ENCODE measurements at places on chromosomes 12 and 14.

- no peak for DNase-seq
These were observed 28.4 kb downstream of the AREL1 start for GRCh38 chr14:74684434-74684833.

- no peak for DNase-seq
These were observed 17.3 kb downstream of the EPYC start for GRCh38 chr12:90987520-90987919.

GRCh38 chr14:89129570-89129969, 287.5 kb downstream of the FOXN3 start:
- DNase-seq: no peak

DNA sequence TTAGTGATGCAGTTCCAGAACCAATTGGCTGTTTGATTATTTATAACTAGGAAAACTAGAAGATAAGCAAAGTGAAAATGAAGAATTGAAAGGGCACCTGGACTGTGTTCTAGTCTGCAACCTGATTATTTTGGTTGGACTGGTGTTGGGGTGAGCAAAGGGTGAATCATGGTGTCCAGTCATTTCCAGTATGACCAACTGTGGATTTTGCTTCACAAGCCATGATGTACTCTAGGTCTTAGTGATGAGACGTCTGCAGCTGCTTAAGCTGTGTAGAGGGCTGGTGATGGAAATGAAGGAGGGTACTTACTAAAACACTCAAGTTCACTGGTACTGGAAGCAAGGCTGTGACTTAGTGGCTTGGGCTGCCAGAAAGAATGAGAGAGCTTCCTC, 193.2 kb upstream of the FRMD6 start:
- DNase-seq: no peak

- no peak for DNase-seq
These were observed 18.5 kb downstream of the BHLHE41 start for GRCh38 chr12:26106347-26106746.

GRCh38 chr14:23478109-23478759, 8.7 kb downstream of the NGDN start:
- peak; percentile 79 for DNase-seq

DNA sequence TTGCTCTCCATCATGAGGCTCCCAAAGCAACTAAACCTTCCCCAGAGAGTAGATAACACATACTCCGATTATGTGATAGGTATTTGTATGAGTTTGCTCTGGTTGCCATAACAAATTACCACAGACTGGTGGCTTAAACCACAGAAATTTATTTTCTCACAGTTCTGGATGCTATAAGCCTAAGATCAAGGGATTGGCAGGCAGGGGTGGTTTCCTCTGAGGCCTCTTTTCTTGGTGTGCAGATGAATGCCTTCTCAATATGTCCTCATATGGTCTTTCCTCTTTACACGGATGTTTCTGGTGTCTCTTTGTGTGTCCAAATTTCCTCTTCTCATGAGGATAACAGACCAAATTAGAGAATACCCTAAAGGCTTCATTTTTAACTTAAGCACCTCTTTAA, 285.8 kb upstream of the GRIP1 start:
- peak; percentile 72 for DNase-seq

DNA sequence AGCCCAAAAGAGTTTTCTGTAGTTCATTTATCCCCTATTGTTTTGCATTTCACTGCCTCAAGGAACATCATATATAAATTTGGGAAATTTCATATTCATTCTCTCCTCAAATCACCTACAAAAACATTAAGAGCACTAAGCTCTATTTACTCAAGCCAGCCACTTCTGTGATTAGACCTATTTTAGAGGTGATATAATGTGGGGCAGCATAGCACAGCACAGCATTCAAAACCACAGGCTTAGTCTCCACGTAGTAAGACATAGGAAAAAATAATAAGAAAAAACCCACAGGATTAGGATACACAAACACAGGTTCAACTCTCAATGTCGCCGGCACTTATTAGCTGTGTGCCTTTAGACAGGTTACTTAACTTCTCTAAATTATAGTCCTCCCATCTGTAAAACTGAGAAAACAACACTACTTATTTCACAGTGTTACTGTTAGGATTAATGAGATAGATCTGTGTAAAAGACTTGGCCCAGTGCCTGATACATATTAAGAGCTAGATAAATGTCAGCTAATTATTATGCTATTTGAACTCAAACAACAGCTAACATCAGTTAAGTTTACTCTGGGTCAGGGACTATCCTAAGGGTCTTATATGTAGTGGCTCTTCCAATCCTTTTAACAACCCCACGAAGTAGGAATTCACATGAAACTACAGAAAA, 20.3 kb downstream of the DCAF5 start:
- no peak for DNase-seq

DNA sequence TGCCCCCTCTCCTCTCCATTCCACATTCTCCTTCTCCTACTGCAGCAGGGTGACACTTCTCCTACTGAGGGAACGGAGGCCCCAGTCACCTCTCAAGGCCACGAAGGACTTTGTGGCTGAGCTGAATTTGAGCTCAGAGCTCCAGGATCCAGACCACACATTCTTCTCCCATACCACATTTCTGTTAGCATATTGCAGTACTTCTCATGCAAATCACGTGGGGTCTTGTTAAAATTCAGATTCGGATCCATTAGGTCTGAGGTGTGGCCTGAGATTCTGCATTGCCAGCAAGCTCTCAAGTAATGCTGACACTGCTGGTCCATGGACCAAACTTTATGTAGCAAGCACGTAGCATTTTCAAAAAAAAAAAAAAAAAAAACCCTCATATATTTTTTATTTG, 9.6 kb upstream of the IFI27L2 start:
- no peak for DNase-seq

- DNase-seq: no peak
These were observed 32.5 kb downstream of the ATF7 start for GRCh38 chr12:53593707-53594106.

DNA sequence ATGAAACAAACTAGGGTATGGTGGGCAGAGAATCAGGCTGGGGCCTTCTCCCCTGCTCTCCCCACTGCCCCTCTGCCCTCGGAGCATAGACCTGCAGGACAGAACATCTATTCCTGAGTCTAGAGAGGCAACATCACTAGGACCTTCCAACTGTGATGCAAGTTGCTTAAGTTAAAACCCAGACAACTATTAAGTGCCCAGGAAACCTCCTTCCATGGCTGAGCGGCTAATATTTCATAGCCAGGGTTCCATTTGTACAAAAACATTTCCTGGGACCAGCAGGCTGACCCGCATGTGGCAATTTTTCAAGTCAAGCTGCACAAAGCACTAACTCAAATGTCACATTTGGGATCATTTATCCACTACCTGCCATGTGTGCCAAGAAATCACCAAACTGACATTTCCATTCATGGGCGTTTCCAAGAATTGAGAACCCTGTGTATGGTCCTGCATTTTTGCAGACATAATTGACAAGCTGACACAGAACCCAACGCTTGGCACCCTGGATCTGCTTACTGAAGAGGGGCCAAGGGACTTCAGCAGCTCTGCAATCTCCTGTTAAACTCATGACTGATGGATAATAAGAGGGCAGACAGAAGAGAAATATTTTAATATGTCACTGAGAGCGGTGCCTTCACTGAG, 32.7 kb downstream of the NT5DC3 start:
- no peak for DNase-seq

- DNase-seq: no peak
These were observed 444.6 kb downstream of the RAD51B start for GRCh38 chr14:68264260-68264569.

GRCh38 chr12:75704664-75705063, 193.3 kb upstream of the KRR1 start:
- no peak for DNase-seq

- DNase-seq: no peak
These were observed 70.9 kb upstream of the ETV6 start for GRCh38 chr12:11578461-11578993.

DNA sequence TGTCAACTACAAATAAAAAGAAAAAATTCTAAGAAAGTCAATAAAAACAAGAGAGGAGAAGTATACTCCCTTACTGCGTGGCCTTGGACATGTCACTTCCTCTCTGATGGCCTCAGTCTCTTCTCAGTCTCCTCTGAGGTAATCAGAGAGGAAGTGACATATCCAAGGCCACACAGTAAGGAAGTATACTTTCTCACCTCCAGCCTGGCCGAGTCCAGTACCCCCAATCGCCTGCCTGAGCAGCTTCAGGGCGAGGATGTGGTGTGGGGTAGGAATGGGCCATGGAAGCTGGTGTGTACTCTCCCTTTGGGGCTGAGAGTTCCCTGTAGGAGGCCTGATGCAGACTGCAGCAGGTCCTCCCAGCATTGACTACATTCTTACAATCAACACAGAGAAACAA, 15.8 kb downstream of the VDR start:
- DNase-seq: peak; percentile 50

DNA sequence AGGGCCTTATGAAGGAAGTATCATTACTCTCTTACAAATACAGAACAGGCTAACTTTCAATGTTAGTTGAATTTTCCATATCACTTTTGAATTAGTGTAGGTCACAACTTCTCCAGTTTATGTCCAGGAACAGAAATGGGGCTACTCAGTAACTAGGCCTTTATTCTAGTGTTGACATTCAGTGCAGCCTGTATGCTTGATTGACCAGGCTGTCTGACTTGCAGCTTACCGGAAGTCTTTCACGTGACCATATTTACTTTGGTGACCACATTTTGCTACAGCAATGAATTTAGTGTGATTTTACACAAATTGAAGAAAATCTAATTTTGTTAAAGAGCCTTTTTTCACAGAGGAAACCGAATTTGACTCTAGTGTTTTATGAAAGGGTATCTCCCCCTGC, 12.4 kb downstream of the MTERF2 start:
- DNase-seq: no peak

- DNase-seq: no peak
These were observed 18.4 kb upstream of the CFL2 start for GRCh38 chr14:34732802-34733201.

- no peak for DNase-seq
These were observed 44.5 kb downstream of the WDR89 start for GRCh38 chr14:63596998-63597658.

GRCh38 chr12:88207921-88208620, 66.0 kb downstream of the TMTC3 start:
- DNase-seq: no peak

GRCh38 chr14:82052778-82053177, 519.1 kb upstream of the SEL1L start:
- no peak for DNase-seq

DNA sequence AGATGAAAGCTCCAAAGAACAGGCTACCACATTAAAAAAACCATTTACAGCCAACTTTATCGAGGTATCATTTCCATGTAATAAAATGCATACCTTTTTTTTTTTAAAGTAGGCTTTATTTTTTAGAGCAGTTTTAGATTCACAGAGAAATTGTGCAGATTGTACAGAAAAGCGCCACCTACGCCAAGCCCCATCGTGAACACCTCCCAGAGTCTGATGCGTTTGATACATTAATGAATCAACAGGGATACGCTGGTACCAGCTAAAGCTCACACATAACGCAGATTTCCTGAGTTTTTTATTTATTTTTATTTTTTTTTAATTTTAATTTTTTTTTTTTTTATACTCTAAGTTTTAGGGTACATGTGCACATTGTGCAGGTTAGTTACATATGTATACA, 129.9 kb downstream of the KIF26A start:
- peak; percentile 9 for DNase-seq

DNA sequence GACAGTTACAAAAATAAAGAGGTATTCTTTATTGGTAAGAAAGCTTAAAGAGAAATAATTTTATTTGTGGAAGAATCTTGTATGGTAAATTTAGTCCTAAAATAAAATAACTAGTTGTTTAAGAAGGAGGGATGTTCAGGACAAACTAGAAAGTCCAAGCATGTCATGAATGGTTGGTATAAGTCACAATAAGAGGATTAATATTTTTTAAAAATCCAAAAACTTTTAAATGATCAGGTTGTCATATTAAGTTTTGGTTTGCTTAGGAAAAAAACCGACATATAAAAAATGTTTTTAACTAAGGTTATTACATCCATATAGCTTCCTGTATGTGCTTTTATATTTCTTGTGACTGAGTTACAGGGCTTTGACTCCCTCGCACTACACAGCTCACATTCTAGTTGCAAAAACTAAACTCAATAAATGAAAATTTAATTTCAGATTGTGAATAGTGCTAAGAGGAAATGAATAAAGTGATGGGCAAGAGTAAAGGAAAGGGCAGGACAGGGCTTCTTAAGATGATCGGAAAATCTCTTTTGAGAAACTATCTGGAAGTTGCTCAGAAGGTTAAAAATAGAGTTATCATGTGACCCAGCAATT, 80.7 kb upstream of the METAP2 start:
- DNase-seq: no peak

GRCh38 chr12:9034095-9034494, 44.7 kb downstream of the KLRG1 start:
- DNase-seq: no peak

- DNase-seq: no peak
These were observed 2.5 kb downstream of the HHIPL1 start for GRCh38 chr14:99647411-99647810.

- no peak for DNase-seq
These were observed 10.5 kb downstream of the CLEC6A start for GRCh38 chr12:8466241-8466640.

GRCh38 chr14:72380456-72380855, 448.2 kb downstream of the RGS6 start:
- no peak for DNase-seq

DNA sequence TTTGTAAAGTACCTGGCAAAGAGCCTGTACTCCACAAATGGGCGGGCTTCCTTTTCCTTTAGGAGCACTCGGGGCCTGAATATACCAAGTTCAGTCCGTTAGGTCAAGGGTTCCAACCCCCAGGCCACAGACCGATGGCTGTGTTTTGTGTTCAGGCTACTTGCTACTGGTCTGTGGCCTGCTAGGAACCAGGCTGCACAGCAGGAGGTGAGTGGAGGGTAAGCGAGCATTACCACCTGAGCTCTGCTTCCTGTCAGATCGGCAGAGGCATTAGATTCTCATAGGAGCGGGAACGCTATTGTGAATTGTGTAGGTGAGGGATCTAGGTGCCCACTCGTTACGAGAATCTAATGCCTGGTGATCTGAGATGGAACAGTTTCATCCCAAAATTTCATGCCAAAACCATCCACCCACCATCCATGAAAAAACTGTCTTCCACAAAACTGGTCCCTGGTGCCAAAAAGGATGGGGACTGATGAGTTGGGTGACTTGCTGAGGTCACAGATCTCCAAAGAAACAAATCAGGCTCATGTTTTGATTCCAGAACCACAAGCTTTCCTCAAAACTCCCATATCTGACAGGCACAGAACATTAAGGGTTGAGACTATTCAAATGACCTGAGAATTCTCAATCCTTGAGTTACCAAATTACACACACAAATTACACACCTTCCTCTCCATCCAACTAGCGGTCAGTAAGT, 4.2 kb downstream of the CSRP2 start:
- DNase-seq: no peak

- no peak for DNase-seq
These were observed 1.2 kb downstream of the FBXO34 start for GRCh38 chr14:55272387-55272786.

DNA sequence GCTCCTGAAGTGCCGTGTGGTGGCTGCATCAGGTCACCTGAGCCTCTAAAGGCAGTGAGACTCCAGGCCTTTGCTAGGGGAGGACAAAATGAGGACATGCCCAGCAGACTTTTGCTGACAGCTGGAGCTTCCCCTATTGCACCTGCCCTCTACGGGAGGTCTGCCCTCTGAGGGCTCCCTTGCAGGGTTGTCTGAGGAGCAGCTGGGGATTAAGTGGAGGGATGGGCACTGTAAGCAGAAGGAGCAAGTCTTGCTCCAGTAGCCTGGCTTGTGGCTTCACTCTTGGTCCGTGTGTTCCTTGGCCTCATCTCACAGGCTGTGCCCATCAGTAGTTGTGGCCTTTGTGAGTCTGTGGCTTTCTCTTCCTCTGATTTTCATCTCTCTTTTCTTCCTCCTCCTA, 66.9 kb upstream of the NRXN3 start:
- DNase-seq: no peak

- DNase-seq: no peak
These were observed 21.7 kb downstream of the RNF212B start for GRCh38 chr14:23259426-23259825.

All from activated naive CD4-positive, alpha-beta T cell treated with anti-CD3 and anti-CD28 coated beads, Interleukin-2, amount 10 ng/mL, durations not matched to agents 7 days and 5 days (primary cell).